ENCODE measurements at places on chromosomes 12 and 14.

DNA sequence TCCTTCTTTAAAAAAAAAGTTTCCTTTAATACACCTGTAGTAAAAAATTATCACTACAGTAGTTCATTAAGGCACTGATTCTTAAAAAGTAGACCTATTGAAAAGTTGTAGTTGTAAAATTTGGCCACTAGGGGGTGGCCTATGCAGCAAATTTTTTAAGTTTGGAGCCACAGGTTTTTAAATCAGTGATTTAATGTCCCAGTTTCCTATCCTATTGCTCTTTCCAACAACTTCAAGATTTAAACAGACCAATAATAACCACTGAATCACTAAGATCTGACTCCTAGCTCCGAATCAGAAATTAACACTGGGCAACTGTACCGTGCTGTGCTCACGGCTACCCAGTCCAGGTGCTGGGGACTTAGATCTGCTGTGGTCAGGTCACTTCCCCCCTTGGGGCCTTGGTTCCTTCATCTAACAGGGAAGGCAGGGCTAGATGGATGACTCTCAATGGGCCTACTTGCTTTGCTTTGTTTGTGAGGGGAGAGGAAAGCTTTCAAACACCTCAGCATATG is 279.3 kb downstream of the MED13L start:
- DNase-seq = peak; percentile 49

DNA sequence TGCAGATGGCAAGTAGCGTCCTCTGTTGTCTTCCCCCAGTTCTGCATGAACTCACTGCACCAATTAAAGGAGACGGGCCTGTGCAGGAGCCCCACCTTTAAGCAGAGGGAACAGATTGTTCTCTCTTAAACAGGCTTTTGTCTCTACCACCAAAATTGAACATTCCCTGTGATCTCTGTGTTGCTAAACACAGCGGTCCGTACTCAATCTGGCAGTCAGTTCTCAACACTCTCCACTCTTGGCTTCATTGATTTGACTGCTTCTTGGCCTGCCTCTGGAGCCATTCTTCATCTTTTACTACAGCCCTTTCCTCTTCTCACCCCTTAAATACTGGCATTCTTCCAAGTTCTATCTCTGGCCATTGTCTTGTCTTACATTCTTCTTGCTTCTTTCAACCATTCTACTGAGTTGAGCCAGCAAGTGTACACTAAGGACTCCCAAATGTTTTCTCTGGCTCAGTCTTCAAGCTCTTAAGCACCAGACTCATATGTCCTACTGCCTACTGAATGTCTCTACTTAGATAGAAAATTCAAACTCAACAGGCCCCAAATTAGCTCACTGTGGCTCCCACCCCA is 8.0 kb upstream of the NT5DC3 start:
- no peak for DNase-seq

- no peak for DNase-seq
Observed at GRCh38 chr12:66129934-66130266, 650 bp downstream of the LLPH start.

DNA sequence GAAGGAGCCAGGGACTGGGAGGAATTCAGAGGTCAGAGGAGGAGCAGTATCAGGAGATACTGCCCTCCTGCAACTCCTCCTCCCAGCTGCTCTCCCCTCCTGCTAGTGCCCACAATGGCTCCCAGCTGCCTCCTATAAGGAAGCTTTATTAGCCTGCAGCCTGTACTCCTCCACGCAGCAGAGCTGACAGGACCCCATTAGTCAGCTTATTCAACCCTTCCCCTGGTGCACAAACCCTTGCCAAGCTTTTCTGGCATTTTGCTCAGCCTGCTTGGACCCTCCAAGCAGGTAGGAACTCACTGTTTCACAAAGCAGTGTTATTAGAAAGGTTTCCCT is 6.9 kb upstream of the AQP2 start:
- DNase-seq = no peak

DNA sequence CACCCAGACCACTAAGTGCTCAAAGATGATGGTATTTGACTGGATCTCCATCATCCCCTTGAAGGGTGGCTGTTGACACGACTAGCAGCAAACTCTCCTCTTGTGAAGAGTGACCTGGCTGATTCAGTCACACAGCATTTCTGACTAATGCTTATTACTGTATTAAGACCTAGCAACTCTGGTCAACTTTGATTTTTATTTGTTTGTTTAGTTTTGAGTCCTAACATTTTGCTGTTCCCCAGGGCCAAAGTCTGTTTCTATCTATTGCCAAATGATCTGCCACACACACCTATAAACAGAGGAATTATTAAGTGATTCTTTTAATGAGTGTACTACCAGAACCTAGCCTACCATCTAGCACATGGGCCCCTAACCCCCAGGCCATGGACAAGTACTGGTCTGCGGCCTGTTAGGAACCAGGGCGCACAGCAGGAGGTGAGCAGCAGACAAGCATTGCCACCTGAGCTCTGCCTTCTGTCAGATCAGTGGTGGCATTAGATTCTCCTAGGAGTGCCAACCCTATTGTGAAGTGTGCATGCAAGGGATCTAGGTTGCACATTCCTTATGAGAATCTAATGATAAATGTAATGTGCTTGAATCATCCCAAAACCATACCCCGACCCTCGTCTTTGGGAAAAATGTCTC is 120.0 kb downstream of the RPS6KA5 start:
- DNase-seq = no peak

DNA sequence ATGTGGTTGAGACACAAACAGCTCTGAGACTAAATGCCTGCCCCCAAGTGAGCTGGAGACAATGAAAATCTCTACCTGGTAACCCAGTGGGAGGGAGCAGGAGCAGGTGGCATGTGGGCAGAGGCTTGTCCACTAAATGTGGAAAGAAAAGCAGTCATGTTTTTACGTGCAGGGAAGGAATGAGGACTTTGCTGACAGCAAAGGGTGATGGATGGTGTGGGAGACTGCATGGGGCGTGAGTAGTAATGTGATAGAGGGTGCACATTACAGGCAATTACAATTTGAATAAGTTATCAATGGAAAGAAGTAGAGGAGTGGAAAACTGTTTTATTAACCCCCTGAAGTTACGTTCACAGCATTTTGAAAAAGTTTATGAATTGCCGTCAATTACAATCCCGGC is 176.6 kb downstream of the NRXN3 start:
- DNase-seq = no peak

DNA sequence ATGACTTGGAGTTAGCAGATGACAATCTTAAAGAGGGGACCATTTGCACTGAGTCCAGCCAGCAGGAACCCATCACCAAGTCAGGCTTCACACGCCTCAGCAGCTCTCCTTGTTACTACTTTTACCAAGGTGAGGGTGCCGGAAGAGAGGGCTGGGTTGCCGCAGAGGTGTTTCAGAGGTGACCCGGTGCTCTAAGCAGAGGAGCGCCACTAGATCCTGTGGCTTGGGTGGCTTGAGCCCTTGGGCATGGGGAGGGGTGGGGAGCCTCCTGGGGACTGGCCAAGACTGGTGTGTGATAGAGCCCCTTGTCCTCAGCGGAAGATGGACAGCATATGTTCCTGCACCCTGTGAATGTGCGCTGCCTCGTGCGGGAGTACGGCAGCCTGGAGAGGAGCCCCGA is 17.7 kb downstream of the POP5 start:
- DNase-seq = no peak

DNA sequence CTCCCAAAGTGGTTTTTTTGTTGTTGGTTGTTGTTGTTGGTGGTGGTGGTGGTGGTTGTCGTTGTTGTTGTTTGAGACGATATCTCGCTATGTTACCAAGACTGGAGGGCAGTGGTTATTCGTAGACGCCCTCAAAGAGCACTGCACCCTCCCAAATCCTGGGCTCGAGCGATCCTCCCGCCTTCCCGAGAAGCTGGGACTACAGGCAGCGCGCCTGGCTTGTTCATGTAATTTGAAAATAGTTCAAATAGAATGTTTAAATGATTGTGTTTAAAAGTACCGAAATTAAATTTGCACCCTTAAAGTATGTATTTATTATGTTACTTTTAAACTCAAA is 439 bp upstream of the ANAPC5 start:
- DNase-seq = no peak

DNA sequence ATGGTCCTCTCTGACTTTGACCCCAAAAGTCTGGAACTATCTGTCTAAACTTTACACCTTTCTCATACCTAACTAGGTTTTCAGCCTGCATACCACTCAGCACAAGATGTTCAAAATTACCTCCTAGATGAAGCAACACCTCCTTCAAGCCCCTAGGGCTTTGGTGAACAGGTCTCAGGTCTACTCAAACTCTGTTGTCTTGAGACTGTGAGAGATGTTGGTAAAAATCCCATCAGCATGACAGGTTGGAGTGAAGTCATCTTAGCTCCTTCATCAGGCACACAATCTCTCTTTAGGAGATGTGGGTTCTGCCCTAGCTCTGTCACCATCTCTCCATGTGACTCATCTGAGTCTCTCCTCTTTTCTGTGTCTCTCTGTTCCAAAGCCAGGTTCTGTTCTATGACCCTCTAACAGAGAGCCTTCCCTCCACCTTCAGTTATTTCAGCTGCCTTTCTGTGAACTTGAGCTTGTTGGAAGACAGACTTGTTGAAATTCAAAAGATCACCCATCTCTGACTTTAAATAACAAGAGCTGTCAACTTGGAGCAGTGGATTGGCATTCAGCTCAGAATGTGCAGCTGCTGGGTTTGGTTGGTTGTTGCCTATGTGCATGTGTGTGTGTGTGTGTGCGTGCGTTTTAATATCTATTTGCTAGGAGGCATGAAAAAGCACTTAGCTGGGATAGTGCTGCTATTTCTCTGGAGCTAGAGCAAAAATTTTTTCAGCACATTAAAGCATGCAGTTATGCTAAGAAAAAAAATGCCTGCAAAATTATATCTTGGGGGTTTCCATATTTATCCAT is 130.7 kb downstream of the CRACR2A start:
- no peak for DNase-seq

- DNase-seq = no peak
Observed at GRCh38 chr14:97298331-97298730, 501.1 kb downstream of the VRK1 start.

DNA sequence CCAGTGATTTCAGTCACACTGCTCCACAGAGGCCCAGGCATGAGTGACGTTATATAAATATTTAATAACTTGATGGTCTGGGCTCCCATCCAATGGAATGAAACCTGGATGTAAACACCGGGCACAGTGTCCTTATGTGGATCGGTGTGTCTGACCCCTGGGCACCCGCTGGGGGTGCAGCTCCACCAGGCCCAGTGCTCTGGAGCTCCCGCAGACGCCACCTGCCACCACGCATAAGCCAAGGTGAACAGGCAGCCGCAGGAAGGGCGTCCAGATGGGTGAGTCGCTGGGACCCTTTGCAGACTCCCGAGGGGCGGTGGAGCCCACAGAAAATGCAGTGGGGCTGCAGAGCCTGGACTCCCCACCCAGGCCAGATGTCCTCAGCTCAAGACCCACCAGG is 121.6 kb downstream of the SCARB1 start:
- no peak for DNase-seq

- DNase-seq = no peak
Observed at GRCh38 chr12:28603801-28604200, 413.5 kb downstream of the CCDC91 start.

- no peak for DNase-seq
Observed at GRCh38 chr14:80798878-80799277, 142.7 kb downstream of the CEP128 start.
